NK-92 treated with Interleukin-12 subunit alpha and Interleukin-12 subunit beta, amount 100 ng/mL, for 24 hours (cell line): ENCODE measurements at places on chromosomes 12 and 14.

- DNase-seq = no peak
Measured at GRCh38 chr12:71896205-71896882, 42.3 kb upstream of the TPH2 start.

DNA sequence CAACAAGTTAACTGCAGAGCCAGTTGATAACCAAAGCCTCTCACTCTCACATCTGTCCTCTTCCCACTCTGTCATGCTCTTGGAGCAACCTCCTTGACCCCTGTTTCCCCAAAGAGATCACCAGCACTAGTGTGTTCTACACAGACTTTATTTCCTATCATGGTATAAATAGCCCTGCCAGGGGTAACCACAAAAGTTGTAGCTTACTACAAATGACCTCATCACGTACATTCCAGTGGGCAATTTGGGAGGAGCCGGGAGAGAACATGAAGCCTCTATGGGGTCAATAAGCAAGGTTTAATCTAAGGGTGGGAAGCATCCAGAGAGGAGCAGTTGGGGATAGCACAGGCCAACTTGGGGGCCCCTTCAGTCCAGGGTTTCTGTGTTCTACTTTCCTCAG is 186.5 kb downstream of the KCNA5 start:
- DNase-seq = no peak

DNA sequence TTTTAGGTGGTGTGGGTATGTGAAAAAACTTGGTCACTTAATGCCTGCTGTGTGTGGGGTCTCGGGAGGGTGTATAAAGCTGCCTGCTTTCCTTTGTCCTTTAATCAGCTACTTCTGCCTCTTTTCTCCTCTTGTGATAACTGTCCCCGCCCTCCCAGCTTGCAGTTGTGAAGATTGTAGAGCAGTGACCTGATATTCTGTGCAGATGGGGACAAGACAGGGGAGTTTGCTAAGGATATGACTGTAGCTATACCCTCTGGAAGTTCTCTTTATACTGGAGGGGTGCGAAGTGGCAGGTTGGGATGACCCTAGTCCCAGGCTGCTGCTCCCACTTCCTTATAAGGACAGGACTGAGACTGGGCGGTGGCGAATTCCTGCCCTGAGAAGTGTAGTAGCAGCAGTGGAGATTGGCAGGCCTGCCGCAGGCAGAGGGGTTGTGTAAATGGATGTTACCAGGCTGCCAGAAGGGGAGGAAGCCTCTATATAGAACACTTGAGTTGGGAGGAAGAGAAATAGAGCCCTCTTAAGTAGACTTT is 835 bp downstream of the MYL6 start:
- DNase-seq = no peak

DNA sequence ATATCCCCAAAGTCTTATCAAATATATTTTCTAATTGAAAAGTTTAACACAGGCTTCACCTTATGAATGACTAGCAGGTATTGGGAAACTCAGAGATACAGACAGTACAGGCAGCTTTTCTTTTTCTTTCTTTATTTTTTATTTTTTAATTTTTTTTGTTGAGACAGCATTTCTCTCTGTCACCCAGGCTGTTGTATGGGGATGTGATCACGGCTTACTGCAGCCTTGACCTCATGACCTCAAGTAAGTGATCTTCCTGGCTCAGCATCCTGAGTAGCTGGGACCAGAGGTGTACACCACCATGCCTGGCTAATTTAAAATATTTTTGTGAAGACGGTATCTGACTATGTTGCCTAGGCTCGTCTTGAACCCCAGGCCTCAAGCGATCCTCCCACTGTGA is 85.0 kb downstream of the BRMS1L start:
- no peak for DNase-seq

DNA sequence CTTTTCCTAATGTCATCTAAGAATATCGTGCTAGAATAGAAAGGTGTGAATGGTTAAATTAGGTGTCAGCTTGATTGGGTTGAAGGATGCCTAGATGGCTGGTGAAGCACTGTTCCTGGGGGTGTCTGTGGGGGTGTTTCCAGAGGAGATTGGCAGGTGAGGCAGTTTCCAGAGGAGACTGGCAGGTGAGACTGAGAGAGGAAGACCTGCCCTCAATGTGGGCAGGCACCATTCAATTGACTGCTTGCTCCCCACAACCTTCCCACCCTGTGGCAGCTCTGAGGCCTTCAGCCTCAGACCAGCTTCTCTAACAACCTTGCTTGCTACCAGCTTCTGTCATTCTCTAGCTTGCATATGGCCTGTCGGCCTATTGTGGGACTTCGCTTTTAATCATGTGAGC is 9.2 kb downstream of the RNASE9 start:
- DNase-seq = no peak

- no peak for DNase-seq
Measured at GRCh38 chr14:88825078-88825458, 617 bp downstream of the TTC8 start.

DNA sequence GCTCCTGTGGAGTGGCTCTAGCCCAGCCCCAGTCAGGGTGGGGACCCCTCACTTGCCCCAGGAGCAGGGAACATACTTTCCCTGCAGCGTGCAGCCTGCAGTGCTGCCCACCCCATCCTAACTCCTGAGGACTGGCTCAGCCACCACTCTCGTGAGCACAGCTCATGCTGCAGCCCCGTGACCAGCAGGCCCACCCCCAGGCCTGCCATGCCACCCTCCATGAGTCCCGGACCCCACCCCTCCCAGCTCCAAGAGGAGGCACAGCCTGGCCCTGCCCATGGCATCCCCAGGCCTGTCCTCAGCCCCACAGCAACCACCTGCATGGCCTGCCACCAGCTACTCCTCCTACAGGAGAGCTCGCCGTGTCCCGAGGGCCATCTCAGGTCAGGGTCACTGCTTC is 3.9 kb upstream of the JAG2 start:
- no peak for DNase-seq

GRCh38 chr12:110745542-110746284 is 3.0 kb upstream of the PPP1CC start:
- no peak for DNase-seq

DNA sequence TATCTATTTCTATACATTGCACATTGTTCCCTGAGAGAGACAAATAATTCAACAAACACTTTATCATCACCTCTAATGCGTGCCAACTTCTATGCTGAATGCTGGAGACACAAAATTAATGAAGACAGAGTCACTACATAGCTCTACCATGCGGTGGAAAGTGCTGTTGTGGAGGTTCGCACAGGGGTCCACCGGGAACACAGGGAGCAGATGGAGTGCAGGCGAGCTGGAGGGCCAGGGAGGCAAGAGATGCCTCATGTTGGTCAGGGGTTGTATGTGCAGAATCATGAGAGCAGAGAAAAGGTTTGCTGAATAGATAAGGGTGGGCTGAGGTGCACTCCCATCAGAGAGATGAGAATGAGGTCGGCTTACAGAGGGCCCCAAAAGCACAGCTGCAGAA is 25.2 kb downstream of the FAM234B start:
- no peak for DNase-seq

- DNase-seq = no peak
Measured at GRCh38 chr14:91919814-91920213, 27.7 kb downstream of the FBLN5 start.

GRCh38 chr14:71408362-71409030 is 501.2 kb downstream of the PCNX1 start:
- no peak for DNase-seq

DNA sequence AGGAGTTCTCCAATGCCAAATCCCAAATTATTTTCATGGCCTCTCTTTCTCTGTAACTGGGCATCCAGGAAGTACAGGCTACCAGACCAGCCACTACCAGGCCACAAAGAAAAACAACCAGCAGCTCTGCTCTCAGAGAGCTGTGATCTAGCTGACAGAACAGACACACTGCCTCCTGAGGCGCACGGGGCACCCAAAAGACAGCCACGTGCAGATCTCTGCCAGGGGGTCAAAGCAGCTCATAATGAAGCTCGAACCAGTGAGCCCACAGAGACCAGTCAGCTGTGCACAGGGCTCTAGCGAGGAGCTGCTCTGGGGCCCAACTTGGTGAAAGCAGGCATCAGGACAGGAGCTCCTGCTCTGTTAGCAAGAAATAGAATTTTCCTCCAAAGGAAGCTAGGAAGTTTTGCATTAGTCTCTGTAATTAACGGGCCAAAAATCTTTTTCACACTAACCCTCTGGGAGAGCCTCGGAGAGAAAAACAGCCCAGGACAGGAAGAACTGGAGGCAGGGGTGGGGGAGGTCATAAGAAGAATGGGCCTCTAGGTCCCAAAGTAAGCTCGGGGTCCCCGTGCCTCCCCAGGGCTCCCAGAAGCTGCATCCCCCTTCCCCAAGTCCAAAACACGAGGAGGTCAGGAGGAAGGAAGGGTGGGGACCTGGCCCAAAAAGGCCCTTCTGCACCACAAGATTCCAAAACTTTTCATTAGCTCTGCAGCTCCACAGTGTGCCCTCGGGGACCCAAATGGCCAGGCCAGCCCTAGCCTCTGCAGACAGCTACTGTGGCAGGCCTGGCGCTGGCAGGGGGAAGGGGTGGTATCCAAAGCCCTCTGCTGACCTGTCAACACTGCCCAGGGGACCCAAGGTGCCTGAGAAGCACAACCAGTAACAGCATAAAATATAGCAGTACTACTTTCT is 30.2 kb downstream of the ACTN1 start:
- DNase-seq = no peak

DNA sequence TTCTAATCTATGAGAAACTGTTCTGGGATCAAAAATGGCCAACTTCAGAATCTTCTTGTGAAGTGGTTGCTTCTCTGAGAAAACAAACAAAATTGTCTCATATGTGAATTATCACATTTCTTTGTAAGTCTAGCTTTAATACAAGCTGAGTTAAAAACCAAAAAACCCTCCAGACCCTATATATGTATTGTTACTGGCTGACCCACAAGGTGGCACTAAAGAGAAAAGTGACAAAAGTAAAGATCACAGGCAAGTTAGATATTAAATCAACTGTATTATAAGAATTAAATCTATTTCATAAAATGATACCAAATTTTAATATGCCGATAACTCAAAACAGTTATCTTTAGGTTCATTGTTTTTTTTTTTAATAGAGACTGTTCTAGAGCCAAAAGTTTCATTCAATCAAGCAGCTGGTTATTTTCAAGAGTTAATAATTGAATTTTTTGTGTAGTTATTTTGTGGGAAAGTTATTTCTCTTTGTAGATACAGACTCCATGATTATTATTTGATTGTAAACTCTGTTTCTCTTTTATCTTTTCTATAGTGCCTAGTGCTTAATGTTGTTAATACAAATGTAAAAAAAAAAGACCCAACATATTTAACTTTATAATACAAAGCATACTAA is 7.5 kb upstream of the TRHDE start:
- DNase-seq = no peak

DNA sequence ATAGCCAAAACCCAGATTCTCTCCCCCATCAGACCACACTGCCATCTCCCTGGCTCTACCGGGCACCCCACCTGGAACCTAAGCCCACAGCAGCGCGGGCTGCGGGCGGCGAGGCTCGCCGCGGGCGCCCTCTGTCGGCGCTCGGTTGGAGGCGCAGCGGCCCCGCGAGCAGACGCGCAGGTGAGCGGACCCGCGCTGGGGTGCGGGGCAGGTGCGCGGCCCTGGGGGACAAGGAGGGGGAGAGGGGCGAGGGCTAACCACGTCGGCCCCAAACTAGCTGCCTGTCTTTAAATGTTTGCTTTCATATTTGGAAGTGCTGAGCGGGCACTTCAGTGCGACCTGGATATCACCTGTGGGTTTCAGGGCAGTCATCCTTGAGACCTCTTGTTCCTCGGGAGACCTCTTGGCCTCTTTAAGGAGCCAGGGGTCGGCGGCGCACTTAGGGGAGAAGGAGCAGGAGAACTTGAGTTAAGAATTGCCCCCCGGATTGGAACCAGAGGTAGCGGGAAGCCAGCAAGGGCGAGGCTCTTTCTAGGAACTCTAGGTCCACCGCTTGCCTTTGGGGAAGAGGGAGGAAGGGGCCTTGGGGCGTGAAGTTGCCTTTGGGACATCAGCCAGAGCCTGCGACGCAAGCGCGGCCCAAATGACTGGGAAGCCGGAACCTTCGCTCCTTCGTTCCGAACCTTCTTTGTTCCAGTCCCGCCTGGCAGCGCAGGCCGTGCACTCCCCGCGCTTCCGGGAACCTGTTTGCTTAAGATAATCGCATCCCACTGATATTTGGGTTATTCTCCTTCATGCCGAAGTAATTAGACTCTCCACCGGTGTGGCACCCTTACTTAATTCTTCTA is 78.7 kb downstream of the NEDD1 start:
- DNase-seq = no peak
